Stimulated activated CD4-positive, alpha-beta T cell treated with anti-CD3 and anti-CD28 coated beads, Interleukin-1b, Interleukin-23, amount 100 ng/mL, for 1 hour (primary cell): ENCODE measurements at places on chromosomes 4 and X.

DNA sequence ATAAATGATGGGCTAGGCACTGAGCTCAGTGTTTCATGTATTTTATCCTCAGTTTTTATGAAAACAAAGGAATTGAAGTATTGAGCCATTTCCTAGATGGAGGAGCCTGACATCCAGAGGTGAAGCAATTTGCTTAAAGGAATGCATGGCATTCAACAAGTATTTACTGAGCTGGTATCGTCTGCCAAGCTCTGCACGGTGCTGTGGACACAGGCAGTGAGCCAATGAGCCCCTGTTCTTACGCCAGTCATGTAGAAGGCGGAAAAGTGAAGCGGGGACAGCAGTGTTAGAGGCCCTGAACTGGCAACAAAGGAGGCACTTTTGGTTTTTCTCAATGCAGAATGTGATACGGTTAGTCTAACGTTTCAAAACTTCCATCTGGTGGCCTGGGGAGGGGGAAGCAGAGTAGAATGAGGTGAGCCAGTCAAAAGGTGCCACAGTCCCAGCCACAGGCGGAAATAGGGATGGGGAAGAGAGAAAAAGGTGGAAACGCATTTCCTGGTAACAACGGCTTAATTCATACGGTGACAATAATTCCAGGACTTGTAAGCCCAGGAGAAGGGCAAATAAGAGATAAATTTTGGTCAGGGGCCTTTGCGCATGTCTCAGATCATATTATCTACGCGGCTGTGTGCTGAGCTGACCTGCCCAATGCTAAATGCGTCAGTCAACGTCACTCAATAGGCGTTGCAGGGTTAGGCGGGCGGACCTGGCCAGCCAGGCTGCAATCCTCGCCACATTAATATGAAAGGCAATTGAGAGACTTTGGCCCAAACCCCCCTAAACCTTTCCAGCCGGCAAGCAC lies 133.9 kb downstream of the AFAP1 start:
- DNase-seq = no peak

- DNase-seq = no peak
Observed at GRCh38 chr4:170193496-170193895, 103.7 kb upstream of the AADAT start.

- DNase-seq = no peak
Observed at GRCh38 chrX:107769581-107770317, 5.8 kb downstream of the TSC22D3 start.

GRCh38 chr4:90162566-90162965 lies 35.4 kb downstream of the CCSER1 start:
- no peak for DNase-seq

DNA sequence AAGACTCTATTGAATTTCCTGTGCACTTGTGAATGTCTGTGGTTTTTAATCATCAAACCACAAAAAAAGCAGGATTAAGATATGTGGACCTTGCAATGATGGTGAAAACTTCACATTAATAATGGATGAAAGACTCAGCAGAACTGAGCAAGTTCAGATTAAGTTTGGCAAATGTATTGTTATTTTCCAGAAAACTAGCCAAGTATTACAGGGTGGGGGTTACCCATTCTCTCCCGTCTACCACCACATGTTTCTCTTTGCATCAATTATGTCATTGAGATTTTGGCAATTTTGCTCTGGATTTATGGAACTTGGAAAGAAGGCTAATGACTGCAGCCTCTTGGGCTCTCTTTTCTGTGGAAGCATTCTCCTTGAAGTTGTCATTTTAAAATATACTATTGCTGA lies 577.1 kb downstream of the ANKRD50 start:
- DNase-seq = no peak

DNA sequence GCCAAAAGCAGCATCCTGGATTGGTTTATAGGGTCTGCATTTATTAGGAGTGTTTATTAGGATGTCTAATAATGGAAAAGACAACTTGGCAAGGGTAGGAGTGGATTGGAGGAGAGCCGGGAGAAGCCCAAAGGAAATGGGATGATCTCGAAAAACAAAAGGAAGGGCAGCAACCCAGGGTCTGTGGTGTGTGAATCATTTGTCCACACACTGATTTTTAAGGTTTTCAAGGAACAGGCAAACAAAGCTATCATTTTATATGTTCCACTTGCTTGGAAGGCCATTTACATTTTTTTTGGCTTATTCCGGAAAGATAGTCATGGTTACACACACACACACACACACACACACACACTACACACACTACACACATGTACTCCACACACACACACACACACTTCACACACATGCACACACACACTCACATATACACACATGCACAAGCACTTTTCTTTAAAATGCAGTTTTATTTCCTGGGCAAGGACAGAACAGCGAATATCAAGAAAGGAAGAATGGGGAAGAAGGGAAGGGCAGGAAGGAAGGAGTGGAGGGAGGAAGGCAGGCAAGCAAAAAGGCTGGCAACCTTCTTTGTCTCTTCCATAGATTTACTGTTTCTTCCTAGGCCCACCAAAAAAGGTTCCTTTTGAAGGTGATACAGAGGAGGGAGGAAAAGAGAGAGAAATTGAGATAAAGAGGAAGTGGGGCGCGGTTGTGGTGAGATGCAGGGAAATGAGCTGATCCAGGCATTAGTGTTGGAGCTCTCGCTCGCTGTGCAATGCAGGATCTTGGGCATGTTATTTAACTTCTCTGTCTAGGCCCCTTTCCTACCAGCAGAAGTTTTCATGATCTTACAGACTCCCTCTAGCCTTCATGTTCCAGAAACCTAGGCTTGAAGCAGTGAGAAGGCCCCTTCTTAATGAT lies 88.6 kb upstream of the MAML3 start:
- no peak for DNase-seq
